ENCODE measurements at places on chromosomes 12 and 14. TPM values are rescaled to one million over a fixed set of nuclear protein-coding genes. Genes with fewer than 3 reads are reported as not detected.

DENND5B gene
- 11.6 TPM for total RNA-seq

RERG gene
- total RNA-seq = 0.64 TPM

MMP19 gene
- 9.7 TPM for total RNA-seq

ZC2HC1C gene
- 0.64 TPM for total RNA-seq

CACNA2D4 gene
- 0.97 TPM for total RNA-seq

TBX3 gene
- total RNA-seq = 114 TPM

KCNC2 gene
- 0.43 TPM for total RNA-seq

SLC25A21 gene
- total RNA-seq = 0.97 TPM

TPPP2 gene
- total RNA-seq = not detected

MDGA2 gene
- not detected for total RNA-seq

PFDN5 gene
- 328 TPM for total RNA-seq

LUM gene
- 603 TPM for total RNA-seq

OR4E2 gene
- not detected for total RNA-seq

CARMIL3 gene
- total RNA-seq = not detected

TUNAR gene
- total RNA-seq = not detected

FOXN4 gene
- total RNA-seq = not detected

CSAD gene
- total RNA-seq = 5.5 TPM

POTEG gene
- total RNA-seq = not detected

BIN2 gene
- total RNA-seq = not detected

USP44 gene
- 5.2 TPM for total RNA-seq

PPP4R3A gene
- total RNA-seq = 43.5 TPM

GPR84 gene
- total RNA-seq = not detected

Measured in fibroblast of villous mesenchyme (primary cell).